ENCODE measurements at places on chromosomes 7 and 10.
A peak's percentile ranks its signal among the peaks of the same experiment; 100 is the strongest.

DNA sequence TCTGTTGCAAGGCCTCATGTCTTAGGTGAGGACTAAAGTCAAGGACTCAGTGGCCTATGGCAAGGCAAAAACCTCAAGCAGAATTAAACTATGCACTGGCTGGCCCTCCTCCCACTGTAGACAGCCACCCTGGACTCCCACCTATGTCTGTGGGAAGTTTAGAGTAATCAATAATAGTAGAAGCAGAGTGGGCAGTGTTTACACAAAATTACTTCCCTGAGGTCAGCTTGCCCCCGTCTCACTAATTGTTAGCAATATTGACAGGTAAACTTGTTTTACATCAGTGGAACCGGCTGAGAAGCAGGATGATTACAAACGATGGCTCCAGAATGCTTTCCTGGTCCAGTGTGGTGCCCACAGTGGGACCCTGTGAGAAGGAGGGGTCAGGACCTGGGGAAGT, 27.9 kb upstream of the NPFFR1 start:
- no peak for DNase-seq

- DNase-seq: no peak
These were observed 29.4 kb downstream of the CLRN3 start for GRCh38 chr10:127863231-127863825.

- no peak for DNase-seq
These were observed 14.1 kb upstream of the MYH16 start for GRCh38 chr7:99258501-99258900.

DNA sequence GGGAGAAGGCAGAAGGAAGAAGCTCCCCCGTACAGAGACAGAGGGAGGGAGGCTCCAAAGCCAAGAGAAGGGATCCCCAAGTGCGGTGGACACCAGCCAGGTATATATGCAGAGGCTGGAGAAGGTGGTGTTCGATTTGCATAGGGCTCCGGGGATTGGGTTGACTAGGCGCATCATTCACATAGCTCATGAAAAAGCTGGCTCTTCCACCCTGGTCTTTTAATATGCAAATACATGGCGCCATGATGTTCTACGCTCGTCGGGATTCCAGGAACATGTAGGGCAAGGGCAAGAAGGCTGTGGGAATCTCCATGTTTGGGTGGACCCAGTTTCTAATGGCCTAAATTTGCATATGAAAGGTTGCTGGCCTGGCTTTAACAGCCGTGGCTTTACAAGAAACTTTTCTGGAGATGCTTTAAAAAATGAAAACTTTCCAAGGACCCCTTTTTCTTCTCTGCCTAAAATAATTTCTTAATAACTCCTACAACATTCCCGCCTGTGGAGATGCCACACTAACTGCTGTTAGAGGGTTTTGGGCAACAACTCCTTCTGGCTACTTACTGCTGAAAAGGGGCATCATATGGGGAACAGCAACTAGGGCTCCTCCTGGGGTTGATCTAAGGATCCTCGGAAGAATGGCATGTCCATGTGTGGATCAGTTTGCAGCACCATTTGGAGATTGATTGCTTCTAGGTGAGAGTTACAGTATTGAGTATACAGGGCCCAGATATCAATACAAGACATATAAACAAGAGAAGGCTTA, 28.3 kb downstream of the C1GALT1 start:
- no peak for DNase-seq

GRCh38 chr7:149238051-149238450, 1.4 kb upstream of the ZNF212 start:
- no peak for DNase-seq

DNA sequence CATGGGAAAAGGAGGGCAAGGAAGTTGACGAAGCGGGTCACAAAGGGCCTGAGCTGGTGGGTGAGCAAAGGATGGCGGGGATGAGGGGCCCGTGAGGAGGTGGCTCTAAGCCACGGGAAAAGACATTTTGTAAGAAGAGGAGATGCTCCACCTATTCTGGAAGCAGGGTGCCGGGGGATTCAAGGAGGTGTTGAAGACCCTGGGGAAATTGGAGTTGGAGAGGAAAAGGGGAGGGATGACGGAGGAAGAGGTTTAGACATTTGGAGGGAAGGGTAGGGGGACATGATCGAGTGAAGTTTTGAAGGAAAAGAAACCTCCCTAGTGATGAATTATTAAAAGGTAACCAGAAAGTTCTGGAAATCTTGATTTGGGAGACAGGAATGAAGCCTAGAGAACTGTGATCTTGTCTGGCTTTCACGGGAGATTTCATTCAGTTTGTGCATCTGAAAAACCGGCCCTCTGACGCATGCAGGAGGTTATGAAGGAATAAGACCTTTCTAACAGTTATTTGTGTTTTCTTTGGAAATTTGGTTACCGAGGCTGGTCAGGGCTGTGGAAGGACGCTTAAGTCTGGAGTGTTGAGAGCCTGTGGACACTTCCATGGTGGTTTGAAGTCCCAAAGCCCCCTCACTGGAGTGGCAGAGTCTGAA, 1.4 kb downstream of the SMO start:
- DNase-seq: no peak

DNA sequence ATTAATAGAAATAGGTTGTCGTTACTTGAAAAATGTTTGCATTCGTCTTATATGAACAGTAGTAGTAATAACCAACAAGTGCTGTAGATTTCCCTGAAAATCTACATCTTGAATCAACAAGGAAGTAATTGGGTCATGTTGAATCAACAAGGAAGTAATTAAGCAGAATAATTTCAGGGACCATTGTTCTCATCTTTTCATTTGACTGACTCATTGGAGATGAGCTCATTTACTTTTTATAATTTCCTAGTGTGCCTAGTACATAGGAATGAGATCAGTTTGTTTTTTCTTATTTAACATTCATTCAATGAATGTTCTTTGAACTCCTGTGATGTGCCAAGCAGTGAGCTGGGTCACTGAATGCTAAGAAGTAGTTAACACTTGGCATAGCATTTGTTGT, 8.2 kb downstream of the CLDN12 start:
- no peak for DNase-seq

DNA sequence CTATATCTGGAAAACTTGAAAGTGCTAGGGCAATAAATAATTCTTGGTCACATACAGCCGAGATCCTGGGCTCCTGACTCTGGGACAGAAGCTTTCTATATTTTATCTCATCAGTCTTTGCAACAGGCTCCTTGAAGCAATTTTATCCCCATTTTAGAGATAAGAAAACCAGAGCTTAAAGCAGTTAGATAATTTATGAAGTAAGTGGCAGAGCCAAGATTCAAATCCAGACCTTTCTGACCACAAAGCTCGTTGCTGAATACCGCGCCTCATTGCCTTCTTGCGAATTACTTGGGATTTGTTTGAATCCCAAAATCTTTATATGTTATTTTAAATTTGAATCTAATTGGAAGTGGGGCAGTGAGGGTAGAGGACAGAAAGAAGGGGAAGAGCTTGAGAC, 106.0 kb downstream of the TCF7L2 start:
- no peak for DNase-seq

DNA sequence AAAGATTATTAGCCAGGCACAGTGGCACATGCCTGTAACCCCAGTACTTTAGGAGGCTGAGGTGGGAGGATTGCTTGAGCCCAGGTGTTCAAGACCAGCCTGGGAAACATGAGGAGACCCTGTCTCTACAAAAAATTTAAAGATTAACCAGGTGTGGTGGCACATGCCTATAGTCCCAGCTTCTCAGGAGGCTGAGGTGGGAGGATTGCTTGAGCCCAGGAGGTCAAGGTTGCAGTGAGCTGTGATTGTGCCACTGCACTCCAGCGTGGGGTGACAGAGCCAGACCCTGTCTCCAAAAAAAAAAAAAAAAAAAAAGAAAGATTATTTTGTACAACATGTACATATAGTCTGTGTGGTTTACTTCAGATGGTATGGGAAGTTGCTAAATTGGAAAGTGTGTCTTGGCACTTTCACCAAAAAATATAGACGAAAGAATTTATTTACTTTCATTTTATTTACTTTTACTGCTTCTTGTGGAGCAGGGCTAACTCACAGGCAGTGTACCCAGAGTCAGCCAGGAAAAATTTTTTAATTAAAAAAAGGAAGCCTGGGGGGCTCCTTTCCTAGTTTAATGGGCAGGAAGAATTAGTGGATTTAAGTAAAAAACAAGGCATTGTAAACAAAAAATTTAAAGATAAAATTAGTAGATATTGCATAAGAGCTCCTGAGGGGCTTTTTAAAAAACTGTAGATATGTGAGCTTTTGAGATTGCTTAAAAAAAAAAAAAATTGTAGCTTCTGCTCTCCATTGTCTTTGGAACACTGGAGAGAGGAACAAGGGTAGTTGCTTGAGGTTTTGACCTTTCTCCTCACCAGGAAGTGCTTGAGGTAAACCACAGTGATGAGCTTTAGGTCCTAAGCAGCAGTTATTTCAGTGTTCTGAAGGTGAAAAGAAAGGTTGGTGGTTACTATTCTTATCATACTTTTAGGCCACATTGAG, 44.6 kb upstream of the VDAC2 start:
- DNase-seq: peak; percentile 93

DNA sequence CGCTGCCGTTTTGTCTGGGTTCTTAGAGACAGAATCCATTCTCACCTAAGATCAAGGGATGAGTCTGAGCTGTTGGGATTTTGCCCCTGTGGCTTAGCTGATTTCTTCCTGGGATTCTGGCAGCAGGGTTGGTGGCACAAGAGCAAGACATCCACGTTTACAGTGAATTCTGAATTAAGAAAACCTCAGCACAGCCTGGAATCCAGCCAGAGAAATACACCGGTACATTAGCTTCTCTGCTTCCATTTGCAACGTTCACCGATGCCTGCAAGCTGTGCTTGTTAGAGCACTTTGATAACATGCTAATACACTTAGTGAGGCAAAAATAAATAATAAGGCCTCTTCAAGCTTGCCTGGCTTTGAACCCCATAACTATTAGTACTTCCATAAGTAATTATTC, 569.8 kb downstream of the CALN1 start:
- DNase-seq: no peak

GRCh38 chr7:141464551-141464950, 86.7 kb upstream of the AGK start:
- DNase-seq: no peak

GRCh38 chr10:102509387-102509786, 5.6 kb downstream of the SUFU start:
- peak; percentile 72 for DNase-seq

GRCh38 chr7:5692845-5693278, 88.6 kb downstream of the RNF216 start:
- DNase-seq: no peak

GRCh38 chr10:31972519-31973041, 43.9 kb upstream of the ARHGAP12 start:
- peak; percentile 95 for DNase-seq

- peak; percentile 8 for DNase-seq
These were observed 92.9 kb downstream of the SVOPL start for GRCh38 chr7:138608275-138608674.

DNA sequence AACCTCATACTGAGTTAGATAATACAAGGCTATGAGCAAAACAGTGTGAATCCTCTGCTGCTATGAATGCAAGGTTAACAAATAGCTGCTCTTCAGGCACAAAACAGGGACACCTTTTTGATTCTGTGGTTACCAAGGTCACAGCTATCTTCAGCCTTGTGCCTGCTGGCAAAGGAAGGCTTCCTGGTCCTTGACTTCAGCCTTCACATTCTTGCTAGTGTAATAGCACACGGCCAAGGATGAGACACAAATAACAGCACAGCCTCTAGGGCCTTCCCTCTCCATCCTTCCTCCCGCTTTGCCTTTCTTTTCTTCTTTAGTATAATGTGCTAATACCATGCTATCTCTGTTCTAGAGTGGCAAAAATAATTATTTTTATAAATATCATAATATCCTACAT, 130.6 kb upstream of the CAV2 start:
- no peak for DNase-seq

DNA sequence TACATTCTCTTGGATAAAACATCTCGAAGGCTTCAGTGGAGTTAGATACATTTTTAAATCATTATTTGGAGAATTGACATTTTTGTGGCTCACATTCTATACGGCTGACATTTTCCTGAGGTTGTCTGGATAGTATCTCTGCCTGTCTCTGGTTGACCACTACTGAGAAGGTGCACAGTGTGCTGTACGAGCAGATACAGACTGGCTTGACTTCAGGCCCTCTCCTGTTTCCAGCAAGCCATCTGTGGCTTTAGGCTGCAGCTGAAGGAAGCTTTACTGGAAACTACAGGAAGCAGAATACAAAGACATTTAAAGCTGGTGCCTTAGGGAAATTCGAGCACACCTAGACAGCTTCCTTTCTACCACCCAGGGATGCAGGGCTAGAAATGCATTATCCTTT, 39.3 kb upstream of the RSU1 start:
- no peak for DNase-seq

DNA sequence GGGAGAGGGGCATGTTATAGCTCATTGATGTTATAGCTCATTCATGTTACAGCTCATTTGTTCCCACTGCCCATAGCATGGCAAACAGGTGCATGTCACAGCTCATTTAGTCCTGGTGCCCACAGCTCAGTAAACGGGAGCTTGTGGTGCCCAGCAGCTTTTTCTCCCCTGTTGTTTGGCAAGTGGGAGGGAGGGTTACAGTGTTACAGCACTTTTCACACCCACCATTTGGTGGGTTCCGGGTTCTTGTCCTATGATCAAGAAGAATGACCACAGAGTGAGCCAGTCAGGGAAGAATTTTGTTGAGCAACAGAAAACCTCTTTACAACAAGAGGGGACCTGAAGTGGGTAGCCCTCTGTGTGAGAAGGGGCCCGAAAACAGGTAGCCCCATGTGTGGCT, 162.8 kb upstream of the CSTF2T start:
- DNase-seq: no peak

GRCh38 chr7:128020159-128020558, 11.1 kb downstream of the LRRC4 start:
- no peak for DNase-seq

DNA sequence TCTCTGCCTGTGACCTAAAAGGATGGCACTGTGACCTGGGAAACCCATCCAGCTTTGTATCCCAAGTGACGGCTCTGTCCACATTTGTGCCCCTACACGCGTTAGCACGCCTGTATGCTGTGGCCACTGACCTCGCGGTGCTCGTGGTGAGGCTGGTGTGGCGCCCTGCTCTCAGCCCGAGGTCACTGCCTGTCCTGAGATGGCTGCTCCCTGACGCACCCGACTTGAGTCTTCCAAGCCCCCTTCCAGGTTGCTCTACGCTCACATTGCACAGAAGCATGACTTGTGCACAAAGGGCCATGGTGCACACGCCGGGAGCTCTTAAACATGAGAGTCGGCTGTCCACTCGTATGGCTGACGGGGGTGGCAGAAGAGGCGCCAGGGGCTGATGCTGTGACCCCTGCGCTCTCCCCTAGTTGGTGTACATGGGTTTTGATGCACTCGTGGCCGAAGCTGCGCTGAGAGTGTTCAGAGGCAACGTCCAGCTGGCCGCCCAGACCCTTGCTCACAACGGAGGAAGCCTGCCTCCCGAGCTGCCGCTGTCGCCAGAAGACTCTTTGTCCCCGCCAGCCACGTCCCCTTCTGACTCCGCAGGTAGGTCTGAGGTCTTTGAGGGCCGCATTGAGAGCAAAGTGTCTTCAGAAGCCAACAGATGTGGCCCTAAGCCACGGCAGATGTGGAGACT, 33.5 kb downstream of the WDR86 start:
- DNase-seq: no peak

Measured in MV-4-11 (cell line).